ENCODE measurements at places on chromosomes 4 and X.

DNA sequence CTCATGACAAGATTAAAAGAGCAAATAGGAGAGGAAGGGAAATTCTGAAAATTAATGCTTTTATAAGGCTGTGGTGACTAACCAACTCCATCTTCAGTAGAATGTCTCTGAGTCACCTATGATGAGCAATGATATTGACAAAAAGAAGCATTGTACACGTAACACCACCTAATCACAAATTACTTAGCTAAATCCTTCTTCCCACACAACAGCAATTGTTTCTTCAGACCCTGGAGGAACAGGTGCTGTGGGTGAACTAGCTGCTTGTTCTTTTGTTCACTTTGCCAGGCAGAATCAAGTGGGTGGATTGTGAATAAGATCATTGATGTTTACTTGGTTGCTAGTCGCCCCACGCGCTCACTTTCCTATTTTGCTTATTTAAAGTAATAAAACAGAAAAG lies 315.5 kb downstream of the CAMK2D start:
- DNase-seq, result no peak

GRCh38 chr4:62548765-62549164 lies 1348.6 kb downstream of the ADGRL3 start:
- no peak for DNase-seq

DNA sequence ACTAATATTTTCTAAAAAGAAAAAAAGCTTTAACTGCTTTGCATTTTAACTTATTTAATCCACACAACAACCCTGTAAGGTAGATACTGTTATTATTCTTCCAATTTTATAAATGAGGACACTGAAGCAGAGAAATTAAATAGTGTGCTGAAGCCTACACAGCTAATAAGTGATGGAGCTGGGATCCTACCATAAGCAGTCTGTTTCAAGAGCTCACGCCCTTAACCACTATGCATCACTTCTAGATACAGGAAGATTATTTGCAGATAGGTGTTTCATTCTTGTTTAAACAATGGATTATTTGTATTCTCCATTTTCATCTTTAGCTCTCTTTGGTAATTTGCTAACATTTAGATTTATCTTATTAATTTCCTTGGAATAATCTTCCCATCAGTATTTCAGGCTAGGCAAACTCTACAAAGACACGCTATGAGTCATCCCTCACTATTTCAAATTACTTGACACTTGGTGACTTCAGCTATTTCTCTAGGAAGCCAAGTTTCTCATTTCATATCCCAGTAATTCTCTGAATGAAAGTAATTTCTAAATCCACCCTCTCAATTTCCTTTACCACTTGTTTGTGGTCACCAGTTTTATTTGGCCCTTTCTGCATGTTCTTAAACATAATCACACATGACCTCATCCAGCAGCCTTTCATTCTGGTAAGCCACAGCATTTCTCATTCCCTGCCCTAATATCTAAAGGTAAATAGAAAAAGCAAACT lies 67.3 kb downstream of the ASB9 start:
- DNase-seq, result no peak

DNA sequence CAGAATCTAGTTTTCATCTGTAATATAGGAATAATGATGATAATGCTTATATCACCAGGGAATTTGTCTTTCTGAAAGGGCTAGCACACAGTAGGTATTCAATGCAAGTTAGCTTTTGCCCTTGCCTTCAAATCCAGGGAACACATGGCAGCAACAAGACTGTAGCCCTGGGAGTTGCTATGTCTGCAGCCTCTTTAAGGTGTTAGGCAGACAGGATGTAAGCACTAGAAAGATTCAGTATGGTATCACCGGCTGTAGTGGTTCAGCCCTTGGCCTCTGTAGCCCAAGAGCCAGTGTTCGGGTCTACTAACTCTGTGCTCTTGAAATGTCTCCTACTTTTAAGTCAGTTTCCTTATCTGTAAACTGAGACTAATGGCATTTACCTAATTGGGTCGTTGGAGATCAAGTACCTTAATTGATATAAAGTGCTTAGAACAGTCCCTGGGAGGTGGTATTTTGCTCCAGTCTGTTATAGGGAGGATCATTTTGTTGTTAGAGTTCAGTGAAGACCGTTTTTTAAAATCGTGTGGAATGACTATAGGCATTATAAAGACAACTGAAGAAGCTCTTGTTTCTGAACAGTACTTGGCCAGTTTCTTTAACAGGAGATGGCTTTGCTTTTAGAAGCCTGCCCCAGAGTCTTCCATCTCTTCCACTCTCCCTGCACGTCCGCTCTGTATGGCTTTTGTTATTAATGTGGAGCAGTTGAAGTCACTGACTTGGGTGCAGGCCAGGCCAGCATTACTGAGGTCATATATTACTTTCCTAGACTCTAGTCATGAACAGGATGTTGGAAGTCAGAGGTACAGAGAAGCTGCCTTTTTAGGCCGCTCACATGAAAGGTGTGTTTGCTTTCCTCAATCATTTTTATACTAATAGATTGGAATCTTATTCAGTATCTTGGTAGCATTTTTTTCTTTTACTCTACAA lies 44.8 kb downstream of the GAB1 start:
- DNase-seq, result no peak

DNA sequence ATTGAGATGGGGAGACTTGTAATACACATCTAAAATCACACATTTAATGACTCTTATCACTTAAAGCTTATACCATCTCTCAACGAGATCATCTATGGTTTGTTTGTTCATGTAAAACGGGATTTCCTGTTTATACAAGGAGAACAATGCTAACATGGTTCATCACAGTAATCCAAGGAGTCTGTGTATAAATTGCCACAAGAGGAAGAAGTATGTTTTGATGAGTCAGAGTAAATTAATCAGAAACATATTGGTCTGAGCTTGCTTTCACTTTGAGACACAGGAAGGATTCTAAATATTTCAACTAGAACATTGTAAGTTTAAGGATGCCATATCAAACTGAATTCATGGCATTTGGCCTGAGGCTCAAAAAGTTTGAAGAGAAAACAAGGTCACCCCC lies 594.1 kb downstream of the GLUD2 start:
- DNase-seq, result no peak

DNA sequence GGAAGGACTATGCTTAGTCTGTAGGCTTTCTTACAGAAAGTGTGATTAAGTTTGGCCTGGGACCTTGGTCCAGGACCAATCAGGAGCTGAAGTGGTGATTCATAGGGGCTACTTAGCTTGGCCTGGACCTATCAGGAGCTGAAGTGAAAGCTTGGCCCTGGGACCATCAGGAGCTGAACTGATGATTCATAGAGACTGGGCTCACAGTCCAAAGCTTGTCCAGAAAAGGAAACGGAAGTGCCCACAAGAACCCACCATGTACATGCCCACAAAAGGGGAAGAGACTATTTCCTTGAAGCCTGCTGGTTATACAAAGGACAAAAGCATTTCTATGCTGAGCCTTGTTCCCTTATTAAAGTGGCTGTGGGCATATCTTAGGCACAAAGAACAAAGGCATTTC lies 12.6 kb downstream of the TENT5D start:
- no peak for DNase-seq

Data from liver (tissue), 10 donors.